Stimulated activated CD8-positive, alpha-beta memory T cell treated with anti-CD3 and anti-CD28 coated beads, Interleukin-12 subunit alpha, Interleukin-12 subunit beta, amount 100 ng/mL, for 1 hour (primary cell): ENCODE measurements at places on chromosomes 2 and 18.

GRCh38 chr2:119484834-119485233 lies 39.4 kb downstream of the SCTR start:
- DNase-seq = no peak

DNA sequence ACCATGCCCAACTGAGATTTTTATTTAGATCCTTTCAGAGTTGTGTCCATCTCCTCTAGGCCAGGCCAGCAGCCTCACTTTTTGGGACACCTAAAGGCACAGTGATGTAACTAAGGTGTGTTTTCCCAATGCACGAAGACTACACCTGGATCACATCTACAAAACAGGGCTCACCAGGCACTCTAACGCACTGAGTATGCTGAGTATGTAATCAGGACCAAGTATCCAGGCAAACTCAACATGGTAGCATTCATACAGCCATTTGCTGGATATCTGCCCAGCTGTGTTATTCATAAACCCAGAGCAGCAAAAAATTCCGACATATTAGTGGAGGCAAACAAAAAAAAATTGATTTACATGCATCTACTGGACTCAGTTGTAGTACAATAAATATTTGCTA lies 33.8 kb downstream of the LPIN2 start:
- DNase-seq = no peak

GRCh38 chr2:204880928-204881327 lies 335.7 kb downstream of the PARD3B start:
- DNase-seq = no peak

DNA sequence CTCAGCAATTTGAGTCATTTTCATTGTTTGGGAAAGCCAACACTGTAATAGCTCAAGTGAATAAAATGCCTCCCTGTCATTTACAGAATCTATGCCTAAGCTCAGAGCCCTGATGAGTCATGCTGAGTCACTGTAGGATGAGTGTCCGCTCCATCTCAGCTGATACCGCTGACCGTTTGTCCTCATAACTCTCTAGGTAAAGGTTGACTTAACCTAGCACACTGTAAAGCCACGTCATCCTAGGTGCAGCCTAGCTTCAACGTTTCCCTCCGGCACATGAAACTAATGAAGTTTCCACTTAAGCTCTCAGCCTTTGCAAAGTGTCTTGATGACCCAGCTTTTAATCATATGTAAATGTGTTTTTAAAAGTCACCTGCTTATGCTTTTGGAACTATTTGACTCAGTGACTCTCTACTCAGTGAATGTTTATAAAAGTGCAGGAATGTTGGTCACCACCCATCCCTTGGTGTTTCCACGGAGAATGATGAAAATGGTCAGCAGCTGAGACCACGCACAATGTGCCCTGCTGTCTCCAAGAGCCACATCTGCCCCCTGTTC lies 154.0 kb downstream of the PMAIP1 start:
- no peak for DNase-seq

DNA sequence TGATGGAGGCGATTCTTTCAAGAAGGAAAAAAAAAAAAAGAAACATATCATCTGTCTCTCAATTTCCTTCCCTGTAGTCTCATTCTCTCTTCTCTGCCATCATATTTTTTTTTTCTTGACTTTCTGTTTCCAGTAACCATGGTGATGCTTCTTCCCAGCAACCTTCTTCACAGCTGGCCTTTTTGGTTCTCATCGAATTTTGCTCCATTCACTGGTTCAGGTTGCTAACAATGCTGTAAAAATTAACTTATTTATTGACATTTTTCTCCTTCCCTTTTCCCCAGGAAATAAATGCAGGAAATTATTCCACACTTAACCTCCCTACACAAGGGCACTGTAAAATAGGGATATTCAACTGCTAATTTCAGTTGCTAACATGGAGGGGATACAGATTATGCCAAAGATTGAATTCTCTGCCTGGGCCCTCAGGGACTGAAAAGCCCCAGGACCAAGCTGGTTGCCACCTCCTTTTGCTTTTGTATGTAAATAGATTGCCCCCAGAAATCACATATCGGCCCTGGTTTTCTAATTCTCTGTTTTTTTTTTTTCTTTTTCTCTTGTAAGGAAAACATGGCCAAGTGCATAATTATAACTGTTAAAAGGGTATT lies 154.7 kb downstream of the MAP2 start:
- no peak for DNase-seq

DNA sequence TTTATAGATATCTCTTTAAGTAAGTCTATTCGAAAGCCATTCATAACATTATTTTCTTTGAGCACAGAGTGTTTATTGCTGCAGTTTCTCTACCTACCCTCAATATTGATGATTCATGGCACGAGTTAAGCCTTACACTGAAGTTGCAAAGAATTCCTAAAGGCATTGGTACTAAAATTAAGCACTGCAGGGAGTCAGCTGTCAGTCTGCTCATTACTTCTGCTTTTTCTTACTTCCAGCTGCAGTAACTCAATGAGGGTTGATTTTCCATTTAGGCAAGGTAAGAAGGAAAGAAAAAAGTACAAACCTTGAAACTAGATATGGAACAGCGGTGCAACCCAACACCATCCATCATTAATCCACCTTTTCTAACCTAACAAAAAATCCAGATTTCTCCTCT lies 65.2 kb downstream of the RNF152 start:
- DNase-seq = no peak

- no peak for DNase-seq
Observed at GRCh38 chr18:44507729-44508325, 172.9 kb upstream of the SETBP1 start.

- no peak for DNase-seq
Observed at GRCh38 chr2:610491-610890, 66.7 kb downstream of the TMEM18 start.

DNA sequence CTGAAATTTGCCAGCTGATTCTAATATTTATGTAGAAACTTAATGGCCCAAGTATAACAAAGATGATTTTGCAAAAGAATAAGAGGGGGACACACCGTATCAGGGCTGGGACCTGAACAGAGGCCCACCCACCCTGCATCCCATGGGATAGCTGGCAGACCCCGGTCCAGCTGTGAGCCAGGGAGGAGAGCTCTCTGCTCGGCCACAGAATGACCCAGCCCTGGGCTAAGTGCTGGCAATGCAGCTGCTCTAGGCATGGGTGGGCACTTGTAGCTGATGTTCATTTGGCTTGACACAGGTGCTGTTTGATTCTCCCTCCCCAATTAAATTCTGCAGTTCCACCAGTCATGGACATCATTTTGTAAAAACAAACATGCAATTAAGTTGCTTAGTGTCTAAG lies 522.8 kb upstream of the RAB6C start:
- no peak for DNase-seq

DNA sequence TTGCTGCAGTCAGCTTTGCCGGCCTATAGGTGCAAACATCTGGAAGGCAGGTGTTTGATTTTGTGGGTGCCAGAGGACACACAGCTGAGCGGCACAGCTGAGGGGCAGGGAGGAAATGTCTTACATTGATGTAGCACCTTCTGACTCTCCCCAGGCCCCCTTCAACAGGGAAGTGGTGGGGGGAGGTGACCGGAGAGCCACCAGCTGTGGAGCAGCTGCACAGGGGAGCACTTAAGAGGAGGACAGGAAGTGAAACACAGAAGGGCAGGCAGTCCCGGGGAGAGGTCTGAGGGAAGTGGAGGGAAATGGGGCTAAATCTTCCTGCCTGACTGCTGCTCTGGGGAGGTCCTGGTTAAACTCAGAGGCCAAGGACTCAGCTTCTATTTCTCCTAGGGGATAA lies 409.1 kb downstream of the TNS1 start:
- no peak for DNase-seq

DNA sequence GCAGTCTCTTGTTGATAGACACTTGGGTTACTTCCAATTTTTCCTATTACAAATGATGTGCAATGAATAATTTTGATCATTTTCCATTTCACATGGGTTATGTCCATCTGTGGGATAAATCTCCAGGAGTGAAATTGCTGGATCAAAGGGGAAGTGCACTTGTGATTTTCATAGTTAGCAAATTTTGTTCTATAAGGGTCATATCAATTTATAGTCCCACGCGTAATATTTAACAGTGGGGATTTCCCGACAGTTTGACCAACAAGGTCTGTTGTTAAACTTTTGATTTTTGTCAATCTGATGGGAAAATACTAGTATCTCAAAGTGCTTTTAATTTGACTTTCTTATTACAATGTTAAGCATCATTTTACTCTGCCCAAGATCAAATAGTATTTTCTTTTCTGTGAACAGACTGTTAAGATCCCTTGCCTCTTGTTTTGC lies 8.3 kb downstream of the IL1B start:
- no peak for DNase-seq

GRCh38 chr18:47601581-47602272 lies 328.7 kb downstream of the SMAD2 start:
- no peak for DNase-seq

- DNase-seq = no peak
Observed at GRCh38 chr18:42436222-42436765, 481.3 kb downstream of the PIK3C3 start.

- no peak for DNase-seq
Observed at GRCh38 chr18:63099848-63100629, 219.5 kb downstream of the BCL2 start.
